Astrocyte of the spinal cord (primary cell): ENCODE measurements at places on chromosomes 1 and 21.
A peak's percentile ranks its signal among the peaks of the same experiment; 100 is the strongest.

DNA sequence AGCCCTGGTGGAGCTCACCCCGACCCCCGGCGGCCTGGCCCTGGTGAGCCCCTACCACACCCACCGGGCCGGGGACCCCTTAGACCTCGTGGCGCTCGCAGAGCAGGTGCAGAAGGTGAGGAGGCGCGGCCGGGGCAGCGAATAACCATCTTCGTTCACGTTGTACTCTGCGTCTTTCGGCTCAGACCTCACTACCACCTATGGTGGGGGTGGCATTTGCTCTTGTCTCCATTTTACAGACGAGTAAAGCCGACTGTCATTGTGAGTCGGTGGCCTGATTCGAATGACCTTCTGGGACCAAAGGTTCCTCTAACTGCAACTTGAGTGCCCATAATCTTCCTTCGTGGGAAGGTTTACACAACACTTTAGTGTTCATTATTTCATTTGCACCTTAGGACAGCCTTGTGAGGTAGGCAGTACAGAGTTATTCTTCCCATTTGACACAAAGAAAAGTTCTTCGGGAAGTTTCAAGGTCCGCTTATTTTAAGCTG, 506 bp downstream of the C1orf50 start:
- no peak for DNase-seq

- DNase-seq = no peak
Observed at GRCh38 chr1:81029266-81029665, 771.5 kb upstream of the ADGRL2 start.

DNA sequence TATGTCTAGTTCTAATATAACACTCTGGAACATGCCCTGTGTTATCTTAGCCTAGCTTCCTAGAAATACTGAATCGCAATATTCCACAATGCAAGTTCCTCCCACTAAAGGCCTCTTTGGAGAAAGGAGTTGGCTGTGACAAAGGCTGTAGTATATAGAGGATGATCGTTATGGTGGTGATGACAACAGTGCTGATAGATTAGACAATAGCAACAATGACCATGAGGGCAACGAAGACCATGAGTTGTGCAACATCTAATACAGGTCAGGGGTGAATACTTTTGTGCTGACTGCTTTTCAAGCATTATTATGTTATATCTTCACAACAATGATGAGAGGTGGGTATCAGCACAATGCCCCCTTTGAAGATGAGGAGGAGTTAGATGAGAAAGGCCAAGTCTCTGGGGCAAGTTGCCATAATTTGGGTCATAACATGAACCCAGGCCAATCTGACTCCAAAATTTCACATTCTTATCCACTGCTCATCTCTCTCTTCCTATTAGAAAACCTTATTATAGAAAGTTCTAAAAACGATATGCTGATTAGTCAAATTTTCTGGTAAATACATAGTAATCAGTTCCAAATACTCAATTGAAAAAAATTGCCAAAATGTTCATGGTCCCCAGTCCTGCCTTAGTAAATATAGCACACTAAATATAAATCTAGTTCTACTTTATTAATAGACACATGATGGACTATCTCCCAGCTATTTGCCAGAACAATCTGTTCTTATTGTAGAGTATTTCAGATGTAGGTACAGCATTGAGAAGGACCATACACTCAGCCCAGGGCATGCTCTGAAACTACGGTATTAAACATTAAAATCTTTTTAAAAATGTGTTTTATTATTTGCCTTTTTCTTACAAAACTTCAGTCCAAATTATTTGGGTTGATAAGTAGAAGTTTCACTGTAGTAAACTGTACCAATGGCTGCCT, 37.5 kb downstream of the HIVEP3 start:
- DNase-seq = no peak

DNA sequence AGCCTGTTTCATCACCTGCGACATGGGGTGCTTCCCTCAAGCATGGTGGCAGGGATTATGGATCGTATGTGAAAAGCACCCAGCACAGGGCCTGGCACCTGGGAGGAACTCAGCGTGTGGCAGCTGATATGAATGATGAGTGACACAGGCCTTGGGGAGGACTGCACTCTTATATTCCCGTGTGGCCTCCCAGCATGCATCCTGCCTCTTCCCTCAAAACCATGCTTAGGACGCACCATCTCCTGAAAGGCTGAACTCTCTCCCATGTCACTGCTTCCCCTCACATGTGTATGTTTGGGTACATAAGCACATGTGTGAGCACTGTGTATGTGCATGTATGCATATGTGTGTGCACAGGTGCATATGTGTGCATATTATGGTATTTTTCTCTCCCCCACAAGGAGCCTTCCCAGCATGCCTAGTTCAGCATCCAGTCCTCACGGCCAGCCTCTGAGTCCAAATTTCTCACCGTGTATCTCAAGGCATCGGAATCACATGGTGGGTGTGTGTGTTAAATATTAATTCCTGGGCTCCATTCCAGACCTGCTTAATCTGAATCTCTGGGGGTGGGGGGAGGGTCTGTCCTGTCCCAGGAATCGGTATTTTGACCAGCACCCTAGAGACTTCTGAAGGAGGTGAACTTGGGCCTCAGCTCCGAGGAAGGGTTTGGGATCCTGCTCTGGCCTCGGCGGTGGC, 12.8 kb downstream of the MYOM3 start:
- DNase-seq = no peak

DNA sequence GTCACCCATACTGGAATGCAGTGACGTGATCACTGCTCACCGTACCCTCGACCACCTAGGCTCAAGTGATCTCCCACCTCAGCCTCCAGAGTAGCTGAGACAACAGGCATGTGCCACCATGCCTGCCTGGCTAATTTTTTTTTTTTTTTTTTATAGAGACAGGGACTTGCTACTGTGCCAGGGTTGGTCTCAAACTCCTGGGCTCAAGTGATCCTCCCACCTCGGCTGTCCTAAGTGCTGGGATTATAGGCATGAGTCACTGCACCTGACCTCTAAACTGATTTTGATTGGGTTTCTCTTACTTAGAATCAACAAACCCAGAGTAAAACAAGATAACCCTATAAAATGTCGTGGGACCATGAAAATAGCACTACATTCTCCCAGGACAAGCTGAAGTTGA, 112.0 kb downstream of the UBE2U start:
- no peak for DNase-seq

- DNase-seq = peak; percentile 62
Observed at GRCh38 chr21:41168391-41169257, 664 bp downstream of the BACE2 start.

DNA sequence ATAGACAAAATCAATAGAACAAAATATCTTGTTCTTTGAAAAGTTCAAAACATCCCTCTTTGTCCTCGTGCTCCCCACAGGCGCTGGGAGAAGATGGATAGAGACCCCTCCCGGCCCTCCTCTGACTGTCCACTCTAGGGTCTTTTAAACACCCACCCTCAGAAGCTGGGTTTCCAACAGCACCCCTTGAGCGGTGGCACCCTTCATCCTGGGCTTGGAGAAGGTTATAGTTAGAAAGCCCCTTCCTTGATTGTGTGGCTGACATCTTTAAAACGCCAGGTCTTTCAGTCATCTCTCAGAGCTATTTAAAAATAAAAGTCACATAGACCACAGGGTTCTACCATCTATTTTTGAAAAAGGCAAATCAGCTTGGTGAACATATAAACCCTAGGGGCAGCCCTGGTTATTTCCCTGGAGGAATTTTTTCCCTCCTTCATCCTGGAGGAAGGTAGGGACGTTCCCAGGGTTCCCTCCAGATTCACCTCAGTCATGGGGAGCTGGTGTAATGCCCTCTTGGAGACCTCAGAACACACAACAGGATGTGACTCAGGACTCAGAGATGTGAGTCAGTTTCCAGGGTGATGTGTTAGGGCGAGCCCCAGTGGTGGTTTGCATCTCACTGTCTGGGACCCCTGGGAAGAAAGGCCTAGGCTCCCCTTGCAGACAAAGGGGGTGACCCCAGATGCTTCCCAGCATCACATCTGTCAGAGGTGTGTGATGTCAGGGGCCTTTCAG, 138.5 kb downstream of the CLIC6 start:
- peak; percentile 96 for DNase-seq

GRCh38 chr1:192604979-192605620, 29.5 kb downstream of the RGS1 start:
- DNase-seq = no peak
